Activated CD4-positive, alpha-beta T cell treated with anti-CD3 and anti-CD28 coated beads, Interleukin-2, Interleukin-4, amounts not matched to agents 100 ng/mL and 50 ng/mL, durations not matched to agents 16 hours and 8 hours (primary cell): ENCODE measurements at places on chromosomes 6 and 20.
A peak's percentile ranks its signal among the peaks of the same experiment; 100 is the strongest.

DNA sequence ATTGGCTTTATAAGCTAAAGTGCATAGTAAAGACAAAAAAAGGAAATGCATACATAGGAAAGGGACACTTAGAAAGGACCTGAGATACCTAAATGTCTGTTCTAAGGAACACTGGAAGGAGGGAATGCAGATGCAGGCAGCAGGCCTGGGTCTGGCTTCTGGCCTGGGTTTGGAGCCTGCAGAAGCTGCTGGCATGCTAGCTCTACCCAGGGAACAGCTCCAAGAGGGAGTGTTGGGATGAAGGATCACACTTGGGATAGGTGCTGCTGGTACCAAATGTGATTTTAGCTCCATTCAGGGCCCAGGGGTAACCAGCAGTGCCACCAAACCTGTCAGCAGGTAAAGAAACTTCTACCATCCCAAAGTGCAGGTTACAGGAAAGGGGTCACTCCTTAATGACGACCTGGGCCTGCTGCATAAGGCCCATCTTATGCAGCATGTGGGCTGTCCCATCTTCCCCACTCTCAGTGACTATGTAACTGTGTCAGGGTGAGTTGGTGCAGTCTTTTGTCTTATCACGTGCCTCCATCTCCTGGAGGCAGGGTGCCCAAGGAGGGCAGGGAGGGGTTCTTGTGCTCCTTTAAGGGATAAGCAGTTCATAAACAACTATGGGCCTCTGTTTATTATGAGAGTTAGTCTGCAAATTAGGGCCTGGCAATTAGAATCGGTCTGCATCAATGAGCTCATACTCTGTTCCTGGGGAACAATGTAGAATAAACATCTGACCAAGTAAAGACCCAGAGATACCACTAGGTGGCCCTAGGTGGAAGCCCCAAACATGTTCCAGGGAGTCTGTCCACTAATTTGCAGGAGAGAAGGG lies 26.9 kb downstream of the DDX27 start:
- peak; percentile 34 for DNase-seq

DNA sequence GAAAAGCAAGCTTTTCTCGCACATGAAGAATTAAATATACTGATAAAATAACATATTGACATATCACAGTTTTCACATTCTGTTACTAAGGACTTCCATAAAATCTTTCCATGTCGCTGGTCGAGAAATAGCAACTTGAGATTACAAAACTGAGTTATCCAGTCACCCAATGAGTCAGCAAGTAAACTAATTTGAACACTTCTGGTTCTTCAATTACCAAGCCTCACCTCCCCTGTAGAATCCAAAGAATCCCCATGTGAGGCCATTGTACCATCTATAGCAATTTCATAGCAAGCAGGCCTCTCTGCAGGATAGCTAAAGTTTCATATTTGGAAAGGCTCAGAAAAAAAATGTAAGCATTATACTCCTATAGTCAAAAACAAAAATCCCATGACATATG lies 87.3 kb downstream of the PKHD1 start:
- DNase-seq, result no peak

- DNase-seq, result no peak
These were observed 535.1 kb downstream of the BCKDHB start for GRCh38 chr6:80641591-80641990.

DNA sequence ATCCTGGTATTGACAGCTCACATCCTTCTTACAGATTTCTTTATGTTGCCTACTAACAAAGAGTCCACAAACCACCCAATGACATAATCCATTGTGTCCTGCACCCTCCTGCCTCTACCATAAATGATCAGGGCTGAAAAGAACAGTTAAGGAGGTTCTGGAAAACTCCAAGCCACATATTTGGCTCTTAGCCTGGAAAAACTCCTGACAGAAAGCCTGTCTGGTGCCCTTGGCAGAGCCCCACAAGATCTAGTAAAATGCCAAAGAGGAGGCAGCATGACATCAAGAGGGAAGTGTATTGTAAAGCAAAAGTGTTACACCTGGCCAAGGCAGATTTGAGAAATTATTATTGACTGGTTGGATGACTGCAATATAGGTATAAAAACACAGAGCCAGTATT lies 126.4 kb upstream of the VGLL2 start:
- DNase-seq, result no peak

DNA sequence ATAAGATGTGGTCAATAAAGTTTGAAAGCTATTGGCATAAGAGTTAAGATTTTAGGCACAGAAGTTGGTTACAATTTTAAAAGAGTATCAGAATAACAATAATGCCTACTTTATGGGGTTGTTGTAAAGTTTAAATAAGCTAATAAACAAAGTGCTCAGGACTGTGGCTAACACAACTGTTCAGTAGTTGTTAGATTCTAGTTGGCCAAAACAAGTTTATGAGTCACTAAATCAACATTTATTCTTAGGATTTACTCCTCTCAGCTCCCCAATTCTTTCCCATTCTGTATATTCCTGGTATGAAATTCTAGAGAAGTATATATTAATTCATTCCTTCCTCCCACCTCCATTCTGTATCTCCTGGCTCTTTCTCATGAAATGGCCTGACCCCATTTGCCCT lies 14.5 kb downstream of the RMND1 start:
- DNase-seq, result no peak

DNA sequence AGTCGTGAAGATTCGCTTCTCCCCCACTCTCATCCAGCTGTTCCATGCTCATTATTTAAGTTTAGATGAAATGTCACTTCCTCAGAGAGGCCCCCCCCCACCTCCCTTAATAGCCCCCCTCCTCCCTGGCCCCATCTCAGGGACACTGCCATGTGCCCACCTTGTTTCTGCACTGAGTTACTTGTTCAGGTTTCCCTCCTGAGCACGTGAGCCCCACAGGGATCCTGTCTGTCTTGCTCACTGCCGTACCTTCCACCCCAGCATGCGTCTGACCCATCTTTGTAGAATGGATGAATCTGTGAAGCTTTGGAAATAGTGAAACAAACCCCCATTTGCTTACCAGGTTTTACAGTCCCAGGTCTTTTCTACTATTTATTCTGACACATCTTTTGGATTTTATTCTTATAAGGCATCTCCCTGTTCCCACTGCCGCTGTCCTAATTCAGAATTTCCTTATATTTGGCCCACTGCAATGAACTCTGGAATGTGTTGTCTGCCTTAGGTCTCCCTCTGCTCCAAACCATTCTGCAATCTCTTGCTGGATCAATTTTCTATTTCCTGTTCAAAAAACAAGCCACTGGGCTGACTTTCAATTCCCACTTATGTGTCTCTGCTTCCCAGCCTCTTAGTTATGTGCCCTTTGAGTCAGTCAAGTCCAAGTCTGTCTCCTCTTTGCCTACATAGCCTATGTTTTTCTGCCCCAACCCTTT lies 136.5 kb upstream of the ECI2 start:
- DNase-seq, result no peak

GRCh38 chr6:138571181-138571580 lies 71.9 kb upstream of the NHSL1 start:
- DNase-seq, result no peak

GRCh38 chr20:16708602-16709001 lies 21.2 kb upstream of the SNRPB2 start:
- DNase-seq, result no peak

DNA sequence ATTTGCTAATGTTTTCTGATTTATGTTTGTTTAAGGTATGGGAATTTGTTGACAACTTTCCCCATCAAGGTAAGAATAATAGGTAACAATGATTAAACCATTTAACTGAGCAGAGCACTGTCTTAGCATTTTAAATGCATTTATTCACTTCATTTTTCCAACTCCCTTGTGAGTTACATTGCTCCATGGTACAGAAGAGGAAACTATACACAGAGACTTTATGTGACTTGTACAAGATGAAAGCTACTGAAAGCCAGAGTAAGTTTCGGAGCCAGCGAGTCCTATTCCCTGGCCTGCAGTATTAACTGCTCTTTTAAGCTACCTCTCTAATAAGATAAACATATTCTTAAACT lies 708.8 kb downstream of the HDGFL1 start:
- DNase-seq, result no peak

DNA sequence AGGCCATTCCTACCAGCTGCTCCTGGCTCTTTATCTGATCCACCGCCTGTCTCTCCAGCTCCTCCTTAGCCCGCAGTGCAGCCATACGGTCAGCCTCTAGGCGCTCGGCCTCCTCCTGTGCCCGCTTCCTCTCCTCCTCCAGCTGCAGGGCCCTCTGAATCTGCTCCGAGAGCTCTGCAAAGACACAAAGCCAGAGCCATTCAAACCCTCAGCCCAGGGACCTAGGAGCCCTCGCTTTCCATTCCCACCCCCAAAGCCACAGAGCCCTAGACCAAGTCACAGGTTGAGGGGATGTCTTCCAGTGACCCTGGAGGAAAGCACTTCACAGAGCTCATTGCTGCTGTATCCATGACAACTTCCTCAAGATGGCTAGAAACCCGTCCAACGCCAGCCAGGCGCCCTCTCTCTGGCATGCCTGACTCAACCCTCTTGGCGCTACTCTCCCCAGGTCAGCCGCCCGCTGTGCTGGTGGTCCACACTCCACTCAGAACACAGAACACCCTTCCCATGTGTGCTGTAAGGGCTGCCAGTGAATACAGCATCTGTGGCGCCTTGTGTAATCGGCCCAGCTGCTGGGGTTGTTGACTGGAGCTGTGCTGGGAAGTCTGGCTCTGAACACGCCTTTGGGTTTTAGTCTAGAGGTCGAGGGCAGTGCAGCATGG lies 49.3 kb downstream of the EZR start:
- DNase-seq, result no peak
